ENCODE measurements at places on chromosomes 6 and 20.

DNA sequence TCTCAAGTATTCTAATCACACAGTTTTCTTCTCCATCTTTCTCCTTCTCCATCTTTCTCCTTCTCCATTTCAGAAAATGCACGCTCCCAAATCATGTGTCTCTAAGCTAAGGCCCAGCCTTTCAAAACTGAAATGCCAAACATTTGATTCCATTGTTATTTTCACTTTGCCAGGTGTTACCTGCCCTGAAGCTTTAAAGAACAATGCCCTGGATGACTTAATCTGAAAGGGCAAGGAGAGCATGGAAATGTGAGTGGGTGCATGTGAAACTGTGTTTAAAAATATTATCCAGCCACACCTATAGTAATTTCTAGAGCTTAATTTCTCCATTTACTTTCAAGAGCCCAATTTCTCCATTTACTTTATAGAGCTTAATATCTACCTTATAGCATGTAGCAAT is 42.4 kb upstream of the GCLC start:
- no peak for DNase-seq

DNA sequence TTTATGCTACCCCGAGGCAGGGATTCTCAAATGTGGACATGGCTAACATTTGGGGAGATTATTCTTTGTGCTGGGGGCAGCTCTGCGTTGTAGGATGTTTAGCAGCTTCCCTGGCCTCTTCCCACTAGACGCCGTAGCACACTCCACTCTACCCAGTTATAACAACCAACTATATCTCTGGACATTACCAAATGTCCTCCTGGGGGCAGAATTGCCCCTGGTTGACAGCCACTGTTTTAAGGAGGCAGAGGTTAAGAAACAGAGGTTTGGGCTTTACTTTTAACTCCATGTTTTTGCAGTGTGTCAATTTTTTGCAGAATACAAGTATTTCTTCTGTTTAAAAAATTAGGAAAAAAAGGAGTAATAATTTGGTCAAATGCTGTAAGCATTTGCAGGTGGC is 56.2 kb upstream of the BMP6 start:
- no peak for DNase-seq

GRCh38 chr6:50826803-50827202 is 8.1 kb downstream of the TFAP2B start:
- no peak for DNase-seq

DNA sequence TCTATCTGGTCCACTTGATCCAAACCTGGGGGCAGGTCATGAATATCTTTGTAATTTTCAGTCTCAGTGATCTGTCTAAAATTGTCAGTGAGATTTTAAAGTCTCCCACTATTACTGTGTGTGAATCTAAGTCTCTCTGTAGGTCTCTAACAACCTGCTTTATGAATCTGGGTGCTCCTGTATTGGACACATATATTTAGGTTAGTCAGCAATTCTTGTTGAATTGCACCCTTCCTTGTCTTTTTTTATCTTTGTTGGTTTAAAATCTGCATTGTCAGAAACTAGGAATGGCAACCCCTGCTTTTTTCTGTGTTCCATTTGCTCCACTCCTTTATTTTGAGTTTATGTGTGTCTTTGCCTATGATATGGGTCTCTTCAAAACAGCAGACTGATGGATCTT is 140.7 kb downstream of the ASCC3 start:
- DNase-seq: no peak

DNA sequence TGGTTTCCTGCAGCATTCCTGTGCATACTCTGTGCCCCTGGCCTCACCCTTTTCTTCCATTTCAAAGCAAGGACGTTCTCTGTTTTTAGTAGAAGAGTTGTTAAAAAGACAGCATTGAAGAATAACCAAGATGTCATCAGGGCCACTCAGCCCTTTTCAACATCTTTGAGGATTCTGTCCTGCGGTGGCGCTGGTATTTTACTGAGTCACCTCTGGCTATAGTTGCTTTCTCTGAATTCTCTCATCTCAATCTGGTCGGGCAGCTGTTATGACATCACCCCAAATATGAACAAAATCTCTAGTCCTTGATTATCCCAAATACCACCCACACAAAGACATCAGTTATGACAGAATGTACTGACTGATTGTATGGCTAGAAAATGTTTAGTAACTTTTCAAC is 204.2 kb downstream of the GRIK2 start:
- DNase-seq: no peak

DNA sequence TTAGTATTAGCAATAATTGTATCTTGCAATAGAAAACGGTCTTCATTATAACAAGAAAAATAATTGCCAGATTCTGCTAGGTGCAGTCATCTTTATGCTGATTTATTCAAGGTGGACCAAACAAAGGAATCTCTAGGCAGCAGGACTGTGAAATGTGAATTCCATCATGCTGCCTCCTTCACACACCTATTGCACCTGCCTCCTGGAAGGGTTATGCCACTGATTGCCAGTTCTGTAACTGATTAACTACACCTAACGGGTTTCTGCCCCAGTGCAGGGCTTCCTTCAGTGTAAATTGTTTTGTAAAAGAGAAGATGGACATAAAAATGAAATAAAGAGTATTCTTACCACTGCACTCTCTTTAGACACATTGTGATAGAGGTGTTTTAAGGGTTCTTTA is 96.1 kb downstream of the FOXO3 start:
- no peak for DNase-seq

DNA sequence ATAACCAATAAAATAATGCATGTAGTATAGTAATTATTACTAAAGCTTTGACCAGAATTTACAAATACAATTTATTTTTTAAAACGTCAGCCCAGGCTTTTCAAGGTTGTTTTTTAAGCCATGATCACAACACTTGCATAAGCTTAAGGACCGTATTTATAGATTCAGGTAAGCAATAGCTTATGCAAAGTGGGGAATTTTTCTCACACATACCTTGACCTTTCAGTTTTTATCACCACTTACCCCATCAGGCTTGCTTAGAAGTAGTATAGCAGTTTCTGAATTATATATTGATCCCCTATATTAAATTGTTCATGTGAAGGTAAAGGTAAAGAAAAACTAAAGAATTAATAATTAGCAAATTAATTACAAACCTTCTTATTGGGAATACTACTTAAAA is 232.3 kb upstream of the FKBP1C start:
- DNase-seq: no peak

DNA sequence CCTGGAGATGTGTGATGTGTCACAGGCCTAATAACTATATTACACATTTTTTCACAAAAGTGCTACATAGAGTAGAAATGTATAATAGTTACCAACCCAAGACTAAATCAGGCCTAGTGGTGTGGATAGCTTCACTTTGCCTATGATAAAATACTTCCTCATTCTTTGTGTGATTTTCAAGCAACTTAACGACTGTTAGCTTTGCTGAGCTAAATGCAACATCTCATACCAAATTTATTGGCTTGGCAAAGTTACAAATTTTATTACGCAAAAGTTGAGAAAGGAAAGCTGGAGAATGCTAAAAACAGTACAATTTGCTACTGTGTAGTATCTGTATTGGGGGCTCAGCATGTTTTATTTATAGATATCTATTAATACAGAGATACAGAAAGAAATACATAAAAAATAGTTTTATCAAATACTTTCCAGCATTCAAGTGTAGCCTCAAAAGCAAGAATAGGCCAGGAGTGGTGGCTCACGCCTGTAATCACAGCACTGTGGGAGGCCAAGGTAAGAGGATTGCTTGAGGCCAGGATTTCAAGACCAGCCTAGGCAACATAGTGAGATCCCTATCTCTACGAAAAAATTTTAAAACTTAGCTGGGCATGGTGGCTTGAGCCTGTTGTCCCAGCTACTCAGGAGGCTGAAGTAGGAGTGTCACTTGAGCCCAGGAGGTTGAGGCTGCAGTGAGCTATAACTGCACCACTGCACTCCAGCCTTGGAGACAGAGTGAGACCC is 3.6 kb upstream of the EDN1 start:
- DNase-seq: no peak

DNA sequence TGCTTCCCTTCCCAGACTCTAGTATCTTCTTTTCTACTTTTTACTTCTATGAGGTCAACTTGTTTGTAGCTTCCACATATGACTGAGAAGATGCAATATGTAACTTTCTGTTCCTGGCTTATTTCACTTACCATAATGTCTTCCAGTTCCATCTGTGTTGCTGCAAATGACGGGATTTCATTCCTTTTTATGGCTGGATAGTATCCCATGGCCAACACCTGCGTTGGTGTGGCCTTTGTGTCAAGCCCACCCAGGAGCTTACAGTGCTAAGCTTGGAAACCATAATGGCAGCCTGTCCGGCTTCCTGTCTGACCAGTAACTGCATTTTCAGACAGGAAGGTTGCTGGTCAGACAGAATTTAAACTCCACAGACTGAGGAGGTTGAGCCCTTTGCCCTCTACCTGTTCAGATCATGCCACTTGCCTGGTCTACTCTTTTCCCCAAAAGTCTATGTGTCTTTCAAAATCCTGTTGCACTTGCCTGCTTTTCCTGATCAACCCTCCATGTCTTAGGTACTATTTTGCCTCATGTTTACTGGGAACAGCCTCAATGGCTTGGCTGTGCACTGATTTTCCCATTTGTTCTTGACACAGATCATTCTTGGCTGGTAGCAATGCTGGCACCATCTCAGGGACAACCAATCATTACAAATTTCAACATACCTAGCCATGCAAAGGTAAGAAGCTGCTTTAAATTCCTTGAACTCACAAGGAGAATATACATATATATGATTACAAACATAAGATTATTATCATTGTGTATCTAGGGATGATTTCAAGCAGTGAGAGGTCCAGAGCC is 114.3 kb upstream of the PLEKHG1 start:
- no peak for DNase-seq

DNA sequence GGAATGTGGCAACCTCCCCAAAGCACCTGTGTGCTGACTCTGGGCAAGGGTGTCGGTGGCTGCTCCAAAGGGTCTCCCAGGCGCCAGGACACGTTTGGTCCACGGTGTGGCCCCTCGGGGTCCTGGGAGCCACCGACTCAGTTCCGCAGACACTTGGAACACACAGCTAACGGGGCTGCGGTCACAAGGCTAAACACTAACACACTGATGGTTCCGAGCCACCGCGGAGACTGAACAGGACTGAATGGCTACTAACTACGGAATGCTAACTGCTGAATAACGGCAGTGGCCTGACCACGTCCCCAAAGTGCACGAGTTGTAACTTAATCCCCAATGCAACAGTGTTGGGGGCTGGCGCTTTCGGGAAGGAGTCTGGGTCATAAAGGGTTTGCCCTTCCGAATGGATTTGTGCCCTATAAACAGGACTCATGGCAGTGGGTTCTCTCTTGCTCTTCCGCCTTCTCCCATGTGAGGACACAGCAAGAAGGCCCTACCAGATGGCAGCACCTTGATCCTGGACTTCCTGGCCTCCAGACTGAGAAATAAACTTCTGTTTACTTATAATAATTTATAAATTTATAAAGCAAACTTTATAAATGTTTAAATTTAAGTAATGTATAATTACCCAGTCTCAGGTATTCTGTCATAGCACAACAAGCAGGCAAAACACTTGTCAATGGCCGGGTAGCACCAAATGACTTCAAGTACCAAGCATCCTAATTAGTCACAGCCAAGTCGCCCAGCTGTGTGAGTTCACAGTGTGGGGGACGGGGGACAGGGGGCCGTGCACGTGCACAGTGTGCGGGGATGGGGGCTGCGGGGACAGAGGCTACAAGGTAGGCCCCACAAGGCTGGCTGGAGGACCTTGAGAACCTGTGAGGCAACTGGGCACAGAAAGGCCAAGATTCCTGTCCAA is 2.3 kb upstream of the EEF1A2 start:
- no peak for DNase-seq
